IPS-NIHi11 (cell line): ENCODE measurements at places on chromosomes 7 and 10.

DNA sequence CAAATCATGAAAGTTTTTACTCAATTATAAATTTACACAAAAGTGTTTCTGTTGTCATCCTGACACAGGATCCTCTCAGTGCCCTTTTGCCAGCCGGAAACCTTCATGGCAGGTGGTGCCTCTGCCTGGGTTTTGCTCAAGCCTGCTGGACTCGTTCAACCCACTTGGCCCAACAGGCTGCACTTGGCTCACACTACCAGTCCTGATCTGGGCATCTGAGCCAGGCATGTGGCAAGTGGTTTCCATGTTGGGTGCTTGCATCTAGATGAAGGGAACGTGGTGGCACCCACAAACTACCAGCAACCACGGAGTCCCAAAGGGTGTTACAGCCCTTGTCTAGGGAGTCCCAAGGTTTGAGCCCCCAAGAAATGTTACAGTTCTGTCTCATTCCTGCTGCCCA, 162.3 kb upstream of the CSTF2T start:
- DNase-seq = no peak

DNA sequence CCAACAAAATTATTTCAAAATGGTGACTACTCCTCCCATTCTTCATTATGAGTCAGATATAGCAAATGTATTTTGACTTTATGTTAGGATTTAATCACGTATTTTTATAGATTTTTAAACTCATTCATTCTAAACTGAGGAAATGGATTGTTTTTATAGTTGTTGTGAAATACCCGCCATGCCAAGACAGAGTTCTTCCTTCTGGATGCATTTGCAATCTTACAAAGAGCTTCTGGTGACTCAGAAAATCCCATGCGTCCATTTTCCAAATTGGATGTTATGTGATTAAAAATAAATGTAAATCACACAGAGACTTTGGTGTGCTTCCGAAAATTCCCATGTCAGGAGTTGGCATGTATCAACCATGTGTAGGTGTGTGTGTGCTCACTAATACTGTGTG, 179.3 kb downstream of the TRIL start:
- DNase-seq = no peak

- no peak for DNase-seq
Measured at GRCh38 chr7:134903073-134903790, 83.1 kb upstream of the AGBL3 start.

GRCh38 chr7:137839903-137840779, 6.6 kb downstream of the DGKI start:
- DNase-seq = peak; percentile 40

DNA sequence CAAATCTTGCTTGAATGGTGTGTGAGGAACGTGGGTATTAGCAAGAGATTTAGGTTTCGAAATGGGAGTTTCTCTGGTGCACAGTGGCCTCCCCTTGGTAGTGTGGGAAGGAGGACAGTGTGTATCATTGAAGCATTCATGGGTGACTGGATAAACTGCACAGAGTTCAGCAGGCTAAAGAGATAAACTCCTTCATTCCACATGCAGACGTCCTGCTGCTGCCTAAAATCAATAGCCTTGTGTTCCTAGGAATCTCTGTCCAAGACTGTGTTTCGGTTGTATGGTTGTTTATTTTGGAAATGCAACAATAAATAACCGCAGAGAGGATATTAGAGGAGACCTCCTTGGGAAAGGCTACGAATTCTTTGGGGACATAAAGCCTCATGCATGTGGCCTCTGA, 100.9 kb upstream of the FAM171A1 start:
- no peak for DNase-seq

DNA sequence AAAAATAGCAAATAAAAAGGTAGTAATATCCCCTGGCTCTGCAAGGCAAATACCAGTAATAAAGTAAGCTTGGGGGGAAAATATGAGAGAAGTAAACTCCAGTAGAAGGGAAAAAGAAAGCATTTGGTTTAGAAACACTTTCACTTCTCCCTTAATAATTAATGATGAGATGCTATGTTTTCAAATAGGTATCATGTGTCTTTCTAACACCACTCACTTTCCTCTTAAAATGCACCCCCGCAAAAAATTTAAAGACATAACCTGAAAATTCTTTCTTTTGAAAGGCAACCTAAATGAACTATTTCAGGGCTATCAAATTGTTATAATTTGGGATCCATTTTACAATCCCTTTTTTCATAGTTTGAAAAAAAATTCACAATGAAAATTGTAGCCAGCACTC, 240.3 kb downstream of the SNX10 start:
- DNase-seq = no peak

DNA sequence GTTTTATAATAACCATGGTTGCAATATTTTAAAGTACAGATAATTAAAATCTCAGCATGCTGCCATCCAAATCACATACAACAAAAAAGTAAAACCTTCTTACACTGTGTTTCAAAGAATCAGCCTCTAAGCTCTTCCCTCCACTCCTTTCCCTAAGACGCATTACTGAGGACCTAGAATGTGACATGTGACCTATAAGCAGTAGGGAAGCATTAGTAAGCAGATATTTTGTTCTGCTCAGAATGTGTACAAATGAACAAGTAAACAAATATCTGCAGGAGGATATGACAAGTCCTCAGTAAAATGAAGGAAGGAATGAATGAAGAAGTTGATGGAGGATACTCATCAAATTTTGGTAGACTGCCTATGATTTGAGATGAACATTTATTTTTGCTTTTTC, 49.1 kb downstream of the RAB11FIP2 start:
- DNase-seq = no peak

DNA sequence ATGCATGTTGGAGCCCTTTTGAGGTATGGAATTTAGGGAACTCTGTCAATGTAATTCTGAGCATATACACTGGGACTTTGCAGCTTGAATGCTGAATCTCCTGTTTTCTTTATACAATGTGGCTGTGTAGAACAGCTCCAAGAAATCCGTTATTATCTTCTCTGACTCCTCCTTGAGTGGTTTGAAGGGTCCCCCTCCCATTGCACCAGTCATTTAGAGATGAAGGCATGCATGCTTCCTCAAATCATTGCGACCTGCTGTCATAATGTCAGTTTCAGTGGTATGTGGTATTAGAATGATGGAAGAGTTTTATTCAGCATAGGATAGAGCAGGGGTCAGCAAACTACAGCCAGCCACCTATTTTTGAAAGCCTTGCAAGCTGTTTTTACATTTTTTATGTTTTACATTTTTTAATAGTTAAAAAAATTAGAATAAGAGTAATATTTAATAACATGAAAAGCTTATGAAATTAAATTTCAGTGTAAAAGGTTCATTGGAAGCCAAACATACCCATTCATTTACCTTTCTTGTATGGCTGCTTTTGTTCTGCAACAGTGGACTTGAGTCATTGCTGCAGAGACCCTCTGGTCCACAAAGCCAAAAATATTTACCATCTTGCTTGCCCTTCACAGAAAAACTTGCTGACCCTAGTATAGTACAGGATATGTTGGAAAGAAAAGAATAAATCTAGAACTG, 8.1 kb downstream of the STK17A start:
- DNase-seq = no peak

DNA sequence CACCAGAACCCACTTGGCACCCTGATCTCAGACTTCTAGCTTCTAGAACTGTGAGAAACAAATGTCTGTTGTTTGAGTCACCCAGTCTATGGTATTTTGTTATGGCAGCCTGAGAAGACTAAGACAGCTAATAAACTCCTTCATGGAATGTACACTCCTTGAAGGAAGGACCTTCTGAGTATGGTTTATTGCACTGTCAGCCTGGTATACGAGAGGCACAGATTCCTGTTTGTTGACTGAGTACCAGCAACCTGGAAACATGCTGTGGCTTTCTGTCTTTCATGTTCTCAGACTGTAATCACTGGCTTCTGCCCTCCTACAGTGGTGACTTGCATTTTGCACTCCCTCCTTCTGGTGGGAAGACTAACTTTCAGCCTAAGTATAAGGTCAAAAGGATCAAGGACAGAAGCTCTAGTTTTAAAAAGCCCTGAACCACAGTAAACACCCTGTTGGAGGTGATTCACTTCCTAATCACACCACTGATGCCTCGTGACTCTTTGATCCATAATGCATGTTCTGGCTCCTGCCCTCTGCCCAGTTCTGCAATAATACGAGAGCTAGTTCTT, 319.0 kb upstream of the NPSR1 start:
- DNase-seq = no peak

- DNase-seq = no peak
Measured at GRCh38 chr10:92384741-92385140, 93.8 kb downstream of the MARCHF5 start.

DNA sequence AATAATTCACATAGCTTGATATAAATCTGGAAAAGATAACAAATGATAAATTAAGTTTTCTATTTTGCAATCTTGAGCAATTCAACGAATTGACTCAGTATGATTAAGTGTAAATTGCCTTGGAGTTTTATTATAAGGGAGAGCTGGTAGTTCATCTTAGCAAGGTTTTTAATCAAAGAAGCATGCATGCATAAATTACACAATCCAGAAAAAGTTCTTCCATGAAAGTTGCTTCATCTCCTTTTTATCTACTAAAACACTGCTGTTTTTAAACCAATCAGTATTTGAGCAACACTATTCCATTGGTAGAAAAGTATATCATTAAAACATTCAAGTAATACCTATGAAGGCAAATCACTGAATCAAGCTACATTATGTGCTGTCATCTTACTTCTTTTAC, 47.6 kb downstream of the POT1 start:
- DNase-seq = no peak

DNA sequence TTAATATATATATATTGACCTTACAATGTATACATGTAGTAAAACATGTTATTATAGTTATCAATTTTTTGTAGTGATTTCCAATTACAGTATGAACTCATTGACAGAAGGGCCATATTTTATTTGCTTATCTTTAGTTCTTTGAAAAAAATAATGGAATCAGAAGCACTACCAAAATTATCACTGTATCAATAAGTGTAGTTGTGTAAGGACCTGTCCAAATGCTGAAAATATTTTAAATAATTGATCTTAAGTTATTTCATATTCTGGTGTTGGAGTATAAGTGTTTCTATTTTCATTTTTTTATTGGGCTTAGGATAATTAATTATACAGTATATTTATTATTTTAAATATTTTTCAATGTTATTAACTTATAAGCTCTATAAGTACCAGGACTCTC, 8.5 kb upstream of the DGKB start:
- no peak for DNase-seq

DNA sequence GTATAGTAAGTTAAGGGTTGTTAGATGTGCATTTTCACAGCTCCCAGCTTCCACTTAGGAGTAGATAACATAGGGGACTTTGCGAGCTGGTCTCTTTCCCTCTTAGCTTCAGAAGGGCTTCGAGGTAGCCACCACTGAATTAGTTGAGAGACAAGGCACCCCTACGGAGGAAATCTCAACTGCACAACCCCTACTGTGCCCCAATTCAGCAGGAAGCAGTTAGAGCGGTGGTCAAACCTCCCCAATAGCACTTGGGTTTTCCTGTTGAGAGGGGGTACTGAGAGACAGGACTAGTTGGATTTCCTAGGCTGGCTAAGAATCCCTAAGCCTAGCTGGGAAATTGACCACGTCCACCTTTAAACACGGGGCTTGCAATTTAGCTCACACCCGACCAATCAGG, 1.1 kb upstream of the HERPUD2 start:
- DNase-seq = no peak

- no peak for DNase-seq
Measured at GRCh38 chr10:43135064-43135463, 3.2 kb upstream of the CSGALNACT2 start.
